ENCODE measurements at places on chromosomes 7 and 10. TPM values are rescaled to one million over a fixed set of nuclear protein-coding genes. Genes with fewer than 3 reads are reported as not detected.
A peak's percentile ranks its signal among the peaks of the same experiment; 100 is the strongest.

CALHM1 gene
- not detected for total RNA-seq

SEMA4G gene
- 8.0 TPM for total RNA-seq

FAM221A gene
- 7.3 TPM for total RNA-seq

RNF148 gene
- 1.6 TPM for total RNA-seq

HMX3 gene
- not detected for total RNA-seq

ITPRID1 gene
- not detected for total RNA-seq

- H3K27ac ChIP-seq: no peak overlapping the region
- no peak overlapping the region for H3K4me3 ChIP-seq
- H3K27me3 ChIP-seq: peaks cover 4% of the 10 kb centered on the region
- DNase-seq: no peak
- H3K36me3 ChIP-seq: no peaks in the 10 kb centered on the region
Observed at GRCh38 chr10:48457949-48458661, 146.8 kb downstream of the ARHGAP22 start.

GRCh38 chr7:50908628-50909290 is 126.1 kb upstream of the GRB10 start:
- H3K27me3 ChIP-seq: no peaks in the 10 kb centered on the region
- H3K4me3 ChIP-seq: no peak overlapping the region
- H3K4me1 ChIP-seq: no peaks in the 10 kb centered on the region
- H3K27ac ChIP-seq: no peak overlapping the region
- no peaks in the 10 kb centered on the region for H3K36me3 ChIP-seq

GRCh38 chr10:28538595-28538994 is 5.7 kb downstream of the WAC start:
- H3K4me3 ChIP-seq: no peak overlapping the region
- H3K27me3 ChIP-seq: peaks cover 9% of the 10 kb centered on the region
- DNase-seq: no peak
- peaks cover 20% of the 10 kb centered on the region for H3K4me1 ChIP-seq

- peaks cover 15% of the 10 kb centered on the region for H3K4me1 ChIP-seq
- no peak for DNase-seq
- no peak overlapping the region for H3K4me3 ChIP-seq
Observed at GRCh38 chr10:6124666-6125065, 35.8 kb downstream of the RBM17 start.

DNA sequence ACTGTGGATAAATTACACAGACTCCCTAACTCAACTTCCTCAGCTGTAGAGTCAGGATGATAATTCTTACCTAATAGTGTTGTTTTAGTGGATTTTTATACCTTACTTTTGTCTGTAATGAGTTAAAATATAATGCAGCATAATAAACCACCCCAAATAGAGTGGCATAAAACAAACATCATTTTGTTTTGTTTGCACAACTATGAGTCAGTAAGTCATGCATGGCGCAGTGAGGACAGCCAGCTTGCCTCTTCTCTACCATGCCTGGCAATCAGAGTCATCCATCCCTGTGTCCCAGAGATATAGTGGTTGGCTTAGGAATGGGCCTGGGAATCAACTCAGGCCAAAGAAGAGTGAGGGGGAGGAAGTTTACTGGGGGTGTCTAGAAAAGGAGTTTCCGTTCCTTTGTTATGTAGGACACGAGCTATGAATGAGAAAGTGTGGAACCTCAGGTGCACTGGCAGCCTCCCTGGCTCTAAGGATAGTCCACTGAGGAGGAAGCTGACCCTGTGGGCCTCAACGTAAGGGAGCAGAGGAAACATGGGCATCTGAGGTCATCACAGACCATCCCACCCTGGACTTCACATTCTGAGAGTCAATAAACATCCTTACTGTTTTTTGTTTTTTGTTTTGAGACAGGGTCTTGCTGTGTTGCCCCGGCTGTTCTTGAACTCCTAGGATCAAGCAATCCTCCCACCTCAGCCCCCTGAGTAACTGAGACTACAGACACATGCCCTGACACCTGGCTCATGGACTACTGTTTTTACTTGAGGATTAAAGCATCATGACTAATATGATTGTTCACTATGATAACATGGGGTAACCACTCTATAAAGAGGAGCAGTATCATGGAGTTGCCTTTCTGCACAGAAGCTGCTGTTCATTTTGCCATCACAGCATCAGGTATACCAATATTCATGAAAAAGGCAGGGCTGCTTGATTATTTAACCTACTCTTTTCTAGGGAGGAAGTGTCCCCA is 21.0 kb upstream of the GRB10 start:
- DNase-seq: no peak
- H3K36me3 ChIP-seq: peaks cover under 1% of the 10 kb centered on the region
- H3K4me3 ChIP-seq: no peak overlapping the region
- H3K27me3 ChIP-seq: peaks cover 2% of the 10 kb centered on the region
- H3K27ac ChIP-seq: no peak overlapping the region
- H3K4me1 ChIP-seq: no peaks in the 10 kb centered on the region

DNA sequence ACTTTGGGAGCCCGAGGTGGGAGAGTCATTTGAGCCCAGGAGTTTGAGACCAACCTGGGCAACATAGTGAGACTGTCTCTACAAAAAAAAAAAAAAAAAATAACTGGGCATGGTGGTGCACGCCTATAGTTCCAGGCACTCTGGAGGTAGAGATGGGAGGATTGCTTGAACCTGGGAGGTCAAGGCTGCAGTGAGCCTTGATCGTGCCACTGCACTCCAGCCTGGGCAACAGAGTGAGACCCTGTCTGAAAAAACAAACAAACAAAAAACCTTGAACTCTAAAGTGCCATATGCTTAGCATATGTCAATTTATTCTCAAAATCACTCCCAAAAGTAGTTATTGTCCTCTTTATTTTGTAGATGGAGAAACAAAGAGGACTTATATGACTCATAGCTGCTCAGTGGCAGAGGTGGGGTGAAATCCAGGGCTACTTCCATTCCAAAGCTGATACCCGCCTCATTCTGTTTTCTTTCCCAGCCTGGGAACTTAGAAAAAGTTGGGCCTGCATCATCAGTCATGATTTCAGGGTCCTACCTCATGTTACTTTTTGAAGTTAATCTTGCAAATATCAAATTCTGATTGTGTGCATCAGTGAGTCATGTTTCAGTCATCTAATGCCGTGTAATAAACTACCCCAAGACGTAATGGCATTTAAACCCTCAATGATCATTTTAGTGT is 13.3 kb downstream of the DHTKD1 start:
- H3K4me3 ChIP-seq: no peak overlapping the region
- H3K4me1 ChIP-seq: no peaks in the 10 kb centered on the region
- H3K27ac ChIP-seq: no peak overlapping the region
- peaks cover 16% of the 10 kb centered on the region for H3K36me3 ChIP-seq
- no peak for DNase-seq

- no peak overlapping the region for H3K4me3 ChIP-seq
- H3K4me1 ChIP-seq: no peaks in the 10 kb centered on the region
- H3K27me3 ChIP-seq: no peaks in the 10 kb centered on the region
- no peak for DNase-seq
- H3K36me3 ChIP-seq: no peaks in the 10 kb centered on the region
Observed at GRCh38 chr10:7027913-7028808, 382.7 kb downstream of the SFMBT2 start.

- no peak overlapping the region for H3K4me3 ChIP-seq
- no peak for DNase-seq
- no peaks in the 10 kb centered on the region for H3K27me3 ChIP-seq
- H3K27ac ChIP-seq: no peak overlapping the region
- H3K4me1 ChIP-seq: peaks cover 26% of the 10 kb centered on the region
Observed at GRCh38 chr7:116807011-116807560, 55.3 kb upstream of the CAPZA2 start.

DNA sequence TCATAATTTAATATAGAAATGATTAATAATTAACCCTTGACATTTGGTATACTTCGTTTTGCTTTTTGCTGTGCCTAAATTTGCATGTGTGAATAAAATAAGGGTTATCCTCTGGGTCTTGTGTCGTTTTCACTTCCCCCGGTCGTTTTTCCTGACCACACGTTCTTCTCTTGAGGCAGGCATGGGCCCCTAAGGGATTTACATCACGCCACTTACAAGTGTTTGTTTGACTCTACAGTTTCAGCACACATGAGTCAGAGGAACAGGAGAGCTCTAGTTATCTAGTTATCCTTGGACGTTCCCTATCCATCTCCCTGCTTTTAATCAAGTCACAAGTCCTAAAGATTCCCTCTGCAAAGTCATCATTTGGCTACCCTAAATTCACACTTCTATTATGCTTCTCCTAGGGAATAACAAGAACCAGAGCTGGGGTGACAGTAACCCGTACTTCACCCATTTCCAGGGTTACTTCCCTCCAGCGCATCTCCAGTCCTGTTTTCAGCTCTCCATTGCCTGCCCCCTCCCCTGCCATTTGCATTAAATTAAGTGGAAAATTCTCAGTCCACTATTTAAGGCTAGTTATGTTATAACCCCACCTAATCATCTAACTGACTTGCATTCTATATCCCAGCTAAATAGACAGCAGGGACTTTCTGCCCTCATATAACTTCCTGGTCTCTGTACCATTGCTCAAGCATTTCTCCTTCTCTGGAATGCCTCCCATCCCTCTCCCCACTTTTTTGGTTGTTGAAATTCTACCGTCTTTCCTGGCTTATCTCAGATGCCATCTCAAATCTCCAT is 206.9 kb downstream of the PTEN start:
- peaks cover 23% of the 10 kb centered on the region for H3K4me1 ChIP-seq
- H3K27me3 ChIP-seq: peaks cover 2% of the 10 kb centered on the region
- no peak for DNase-seq
- H3K36me3 ChIP-seq: peaks cover 5% of the 10 kb centered on the region

DNA sequence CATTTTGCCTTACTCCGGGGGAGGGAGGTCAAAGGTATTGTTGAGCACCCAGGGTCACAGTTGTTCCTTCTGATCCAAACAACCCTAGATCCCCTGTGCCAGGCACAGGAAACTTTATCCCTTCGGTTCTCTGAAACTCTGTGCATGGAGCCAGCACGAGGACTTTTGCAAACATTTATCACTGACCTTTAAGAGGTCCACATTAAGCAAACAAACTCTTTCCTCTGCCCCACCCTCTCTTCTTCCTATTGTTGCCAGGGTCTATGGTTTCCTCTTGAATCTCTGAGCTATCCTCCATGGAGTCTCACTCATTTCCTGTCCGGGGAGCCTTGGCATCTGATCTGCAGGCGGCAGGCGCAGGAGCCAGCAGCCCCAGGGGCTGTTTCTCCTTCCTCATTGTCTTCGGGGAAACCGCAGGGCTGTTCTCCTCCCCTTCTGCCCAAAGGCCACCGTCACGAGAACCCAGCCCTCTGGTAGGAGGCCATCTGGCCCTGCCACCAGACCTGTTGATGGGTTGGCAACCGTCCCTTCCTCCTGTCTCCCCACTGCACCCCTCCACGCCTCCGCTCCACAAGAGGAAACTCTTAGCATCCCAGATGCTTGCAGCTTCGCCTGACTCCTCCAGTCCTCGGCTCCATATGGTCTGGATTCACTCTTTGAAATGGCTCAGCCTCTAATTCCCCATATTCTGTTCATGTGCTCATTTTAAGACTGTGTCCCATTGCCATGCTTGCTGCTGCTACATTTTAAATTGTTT is 327.3 kb upstream of the NRP1 start:
- peak overlapping the region; percentile 1 for H3K4me3 ChIP-seq
- H3K36me3 ChIP-seq: peaks cover 12% of the 10 kb centered on the region
- peak; percentile 33 for DNase-seq
- H3K27me3 ChIP-seq: peaks cover 4% of the 10 kb centered on the region
- H3K27ac ChIP-seq: peak overlapping the region; percentile 42

GRCh38 chr10:12892924-12893323 is 108.6 kb downstream of the CCDC3 start:
- no peak overlapping the region for H3K27ac ChIP-seq
- no peak overlapping the region for H3K4me3 ChIP-seq
- no peaks in the 10 kb centered on the region for H3K4me1 ChIP-seq
- no peak for DNase-seq

- H3K4me3 ChIP-seq: no peak overlapping the region
- H3K36me3 ChIP-seq: no peaks in the 10 kb centered on the region
- no peak for DNase-seq
- no peaks in the 10 kb centered on the region for H3K4me1 ChIP-seq
- H3K27me3 ChIP-seq: no peaks in the 10 kb centered on the region
Observed at GRCh38 chr7:40455485-40455884, 320.7 kb downstream of the SUGCT start.

- no peak overlapping the region for H3K4me3 ChIP-seq
- no peak overlapping the region for H3K27ac ChIP-seq
- DNase-seq: no peak
Observed at GRCh38 chr10:69742356-69742695, 59.4 kb upstream of the COL13A1 start.

GRCh38 chr7:115087437-115087836 is 165.5 kb downstream of the MDFIC start:
- no peak overlapping the region for H3K4me3 ChIP-seq
- H3K27me3 ChIP-seq: peaks cover 1% of the 10 kb centered on the region
- no peak overlapping the region for H3K27ac ChIP-seq
- DNase-seq: no peak

- no peaks in the 10 kb centered on the region for H3K36me3 ChIP-seq
- H3K4me1 ChIP-seq: no peaks in the 10 kb centered on the region
- no peak overlapping the region for H3K4me3 ChIP-seq
- H3K27me3 ChIP-seq: no peaks in the 10 kb centered on the region
- no peak overlapping the region for H3K27ac ChIP-seq
Observed at GRCh38 chr7:34332006-34332405, 326.0 kb upstream of the NPSR1 start.

DNA sequence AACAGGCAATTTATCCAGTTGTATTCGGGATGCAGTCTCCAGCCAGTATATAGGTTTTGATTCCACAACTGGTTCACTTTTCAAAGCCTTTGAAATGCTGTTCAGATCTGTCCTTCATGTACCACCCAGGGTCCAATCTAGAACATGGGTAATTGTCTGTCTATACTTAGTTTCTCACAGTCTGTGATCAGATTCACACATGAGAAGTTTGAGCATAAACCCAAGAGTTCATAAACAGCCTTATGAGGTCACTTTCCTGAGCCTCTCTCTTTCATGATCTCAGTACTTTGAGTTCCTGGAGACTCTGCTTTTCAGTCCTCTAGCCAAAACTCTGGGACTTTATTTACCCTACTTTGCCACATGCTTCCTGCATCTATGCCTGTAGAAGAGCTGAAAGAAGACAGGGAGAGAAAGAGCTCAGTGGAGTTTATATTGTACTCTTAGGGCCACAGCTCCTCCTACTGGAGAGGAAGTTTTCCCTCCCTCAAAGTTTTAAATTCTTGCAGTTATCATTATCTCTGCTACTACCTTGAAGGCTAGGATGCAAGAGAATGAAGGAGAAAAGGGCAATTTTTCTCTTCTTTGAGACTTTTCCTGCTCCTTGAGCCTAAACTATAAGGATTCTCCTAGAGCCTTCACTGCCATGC is 172.0 kb downstream of the ZEB1 start:
- H3K27ac ChIP-seq: peak overlapping the region; percentile 33
- peak; percentile 22 for DNase-seq
- H3K36me3 ChIP-seq: no peaks in the 10 kb centered on the region
- H3K4me1 ChIP-seq: no peaks in the 10 kb centered on the region

GRCh38 chr10:13195016-13195415 is 33.7 kb downstream of the MCM10 start:
- no peak overlapping the region for H3K27ac ChIP-seq
- H3K36me3 ChIP-seq: no peaks in the 10 kb centered on the region
- DNase-seq: no peak
- no peak overlapping the region for H3K4me3 ChIP-seq
- H3K4me1 ChIP-seq: no peaks in the 10 kb centered on the region

Data from endothelial cell (in vitro differentiated cells).